T-helper 17 cell (primary cell): ENCODE measurements at places on chromosomes 7 and 10.

GRCh38 chr7:122056977-122057376, 87.1 kb downstream of the AASS start:
- DNase-seq: no peak
- H3K4me1 ChIP-seq: no peaks in the 10 kb centered on the region
- no peaks in the 10 kb centered on the region for H3K27me3 ChIP-seq
- no peak overlapping the region for H3K4me3 ChIP-seq
- no peak overlapping the region for H3K27ac ChIP-seq
- no peaks in the 10 kb centered on the region for H3K36me3 ChIP-seq

GRCh38 chr10:14507176-14507575, 176.5 kb upstream of the FRMD4A start:
- H3K27ac ChIP-seq: peak overlapping the region; percentile 92
- H3K27me3 ChIP-seq: no peaks in the 10 kb centered on the region
- peaks cover 19% of the 10 kb centered on the region for H3K4me1 ChIP-seq
- H3K36me3 ChIP-seq: peaks cover 6% of the 10 kb centered on the region

- H3K4me3 ChIP-seq: no peak overlapping the region
- no peak overlapping the region for H3K27ac ChIP-seq
- no peaks in the 10 kb centered on the region for H3K4me1 ChIP-seq
These were observed 142.6 kb upstream of the NEBL start for GRCh38 chr10:21039721-21040120.

- no peak for DNase-seq
- no peak overlapping the region for H3K4me3 ChIP-seq
- no peaks in the 10 kb centered on the region for H3K4me1 ChIP-seq
- peaks cover 2% of the 10 kb centered on the region for H3K36me3 ChIP-seq
- H3K27ac ChIP-seq: no peak overlapping the region
These were observed 95.6 kb downstream of the USP6NL start for GRCh38 chr10:11515596-11516430.

GRCh38 chr10:22435650-22436049, 90.4 kb downstream of the SPAG6 start:
- H3K36me3 ChIP-seq: no peaks in the 10 kb centered on the region
- H3K27me3 ChIP-seq: no peaks in the 10 kb centered on the region
- H3K4me1 ChIP-seq: peaks cover 21% of the 10 kb centered on the region
- peak overlapping the region; percentile 98 for H3K27ac ChIP-seq
- no peak for DNase-seq
- H3K4me3 ChIP-seq: peak overlapping the region; percentile 25

DNA sequence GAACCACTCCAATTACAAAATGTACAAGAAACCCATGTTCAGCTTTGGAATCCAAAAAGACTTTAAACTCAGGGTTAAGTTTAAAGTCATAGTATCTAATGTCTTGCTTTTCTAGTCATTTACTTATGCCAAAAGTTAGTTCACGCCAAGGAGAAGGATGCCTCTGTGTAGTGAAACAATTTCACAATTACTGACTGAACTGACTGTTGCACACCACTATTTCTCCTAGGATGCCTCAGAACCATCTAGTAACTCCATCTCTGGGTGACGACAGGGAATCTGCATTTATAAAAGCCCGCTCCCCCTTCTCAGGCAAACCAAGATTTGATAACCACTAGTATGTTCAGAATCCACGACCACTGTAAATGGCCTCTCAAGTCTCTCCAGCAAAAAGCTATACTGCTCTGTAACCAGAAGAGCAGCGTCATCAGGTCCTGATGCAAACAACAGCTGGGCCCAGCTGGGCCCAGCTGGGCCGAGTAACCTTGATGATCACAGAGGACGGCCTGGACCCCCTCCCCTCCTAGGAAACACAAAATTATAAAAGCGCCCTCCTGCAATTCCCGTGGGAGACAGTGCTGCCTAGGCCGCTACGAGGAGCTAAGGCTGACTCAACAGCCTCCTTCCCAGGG, 680 bp upstream of the ADO start:
- H3K27me3 ChIP-seq: peaks cover 15% of the 10 kb centered on the region
- H3K27ac ChIP-seq: peak overlapping the region; percentile 99
- H3K4me1 ChIP-seq: peaks cover 28% of the 10 kb centered on the region
- peak overlapping the region; percentile 95 for H3K4me3 ChIP-seq
- peaks cover 11% of the 10 kb centered on the region for H3K36me3 ChIP-seq

- no peak overlapping the region for H3K27ac ChIP-seq
- H3K36me3 ChIP-seq: no peaks in the 10 kb centered on the region
- no peak for DNase-seq
- peaks cover 16% of the 10 kb centered on the region for H3K27me3 ChIP-seq
- peaks cover 5% of the 10 kb centered on the region for H3K4me1 ChIP-seq
These were observed 40.0 kb upstream of the FOXL3 start for GRCh38 chr7:249989-250388.

- DNase-seq: no peak
- no peak overlapping the region for H3K4me3 ChIP-seq
- H3K4me1 ChIP-seq: peaks cover 6% of the 10 kb centered on the region
These were observed 91.0 kb downstream of the PAXIP1 start for GRCh38 chr7:154911862-154912455.

GRCh38 chr10:116253716-116254115, 19.3 kb downstream of the GFRA1 start:
- no peak overlapping the region for H3K4me3 ChIP-seq
- H3K36me3 ChIP-seq: no peaks in the 10 kb centered on the region
- H3K27me3 ChIP-seq: peaks cover 7% of the 10 kb centered on the region
- no peaks in the 10 kb centered on the region for H3K4me1 ChIP-seq
- DNase-seq: no peak

- no peak for DNase-seq
- peaks cover 35% of the 10 kb centered on the region for H3K27me3 ChIP-seq
- H3K36me3 ChIP-seq: no peaks in the 10 kb centered on the region
- no peak overlapping the region for H3K27ac ChIP-seq
- no peak overlapping the region for H3K4me3 ChIP-seq
These were observed 158.4 kb downstream of the PAXIP1 start for GRCh38 chr7:154844499-154844898.

DNA sequence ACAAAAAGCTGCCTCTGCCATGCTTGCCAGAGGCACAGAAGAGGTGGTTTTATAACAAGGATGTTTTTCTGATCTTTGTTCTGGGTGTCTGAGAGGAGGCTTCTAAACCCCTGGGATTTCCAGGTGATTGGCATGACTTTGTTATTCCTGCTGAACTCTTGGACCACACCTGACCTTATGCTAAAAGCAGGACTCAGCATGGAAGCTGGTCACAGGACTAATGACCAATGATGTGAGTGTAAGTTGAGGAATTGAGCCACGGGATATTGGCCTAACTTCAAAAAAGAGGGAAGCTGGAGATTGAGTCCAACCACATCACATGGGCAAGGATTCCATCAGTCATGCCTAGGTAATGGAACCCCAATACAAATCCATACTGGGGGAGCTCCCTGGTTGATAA, 437.9 kb downstream of the POM121L12 start:
- no peaks in the 10 kb centered on the region for H3K4me1 ChIP-seq
- H3K27me3 ChIP-seq: no peaks in the 10 kb centered on the region
- H3K27ac ChIP-seq: no peak overlapping the region
- no peaks in the 10 kb centered on the region for H3K36me3 ChIP-seq
- DNase-seq: no peak

DNA sequence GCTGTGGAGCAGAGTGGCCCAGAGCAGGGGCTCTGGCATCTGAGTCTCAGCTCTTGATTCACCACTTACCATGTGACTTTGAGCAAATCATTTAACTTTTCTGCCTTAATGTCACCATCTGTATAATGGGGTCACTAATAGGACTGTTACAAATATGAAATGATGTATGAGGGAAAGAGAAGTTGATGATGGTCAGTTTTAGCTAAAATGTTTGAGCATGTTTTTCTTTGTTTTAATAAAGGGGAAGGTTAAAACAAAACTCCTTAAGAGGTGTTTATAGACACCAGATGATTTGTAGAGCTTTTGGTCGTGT, 81.0 kb downstream of the CCNY start:
- DNase-seq: no peak
- peaks cover 63% of the 10 kb centered on the region for H3K4me1 ChIP-seq
- no peaks in the 10 kb centered on the region for H3K36me3 ChIP-seq
- no peaks in the 10 kb centered on the region for H3K27me3 ChIP-seq
- H3K4me3 ChIP-seq: no peak overlapping the region

DNA sequence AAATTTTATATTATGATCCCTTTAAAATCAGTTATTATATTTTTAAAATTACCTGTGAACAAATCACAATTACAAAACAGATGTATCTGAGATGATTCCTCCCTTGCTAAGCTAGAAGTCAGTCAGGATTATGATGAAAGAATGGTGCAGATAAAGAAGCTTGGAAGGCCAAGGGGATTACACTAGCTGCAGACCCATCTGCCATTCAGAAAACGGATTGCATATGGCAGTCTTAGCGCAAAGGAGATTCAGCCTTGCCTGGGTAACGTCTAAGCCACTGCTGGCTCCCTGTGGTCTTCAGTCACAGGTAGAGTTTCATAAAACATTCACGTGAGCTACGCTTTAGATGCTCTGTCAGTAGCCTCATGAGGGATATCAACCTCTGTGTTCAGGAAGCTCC, 222.2 kb downstream of the POU6F2 start:
- H3K4me1 ChIP-seq: no peaks in the 10 kb centered on the region
- no peak overlapping the region for H3K27ac ChIP-seq
- no peaks in the 10 kb centered on the region for H3K27me3 ChIP-seq
- DNase-seq: no peak

DNA sequence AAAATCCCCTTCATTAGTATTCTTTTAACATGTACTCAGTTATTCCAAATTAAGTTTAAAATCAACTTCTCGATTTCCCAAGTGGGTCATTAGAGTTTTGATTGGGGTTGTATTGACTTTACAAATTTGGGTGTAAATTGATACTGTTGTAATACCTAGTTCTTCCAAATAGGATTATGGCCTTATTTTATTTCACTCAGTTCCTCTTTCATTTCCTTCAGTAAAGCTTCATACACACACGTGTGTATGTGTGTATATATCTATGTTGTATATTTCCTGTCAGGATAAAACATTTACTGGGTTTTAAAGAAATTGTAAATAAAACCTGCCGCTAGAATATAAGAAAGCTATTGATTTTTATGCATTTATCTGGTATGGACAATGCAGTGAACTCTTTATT, 15.9 kb downstream of the YME1L1 start:
- H3K4me1 ChIP-seq: peaks cover 11% of the 10 kb centered on the region
- H3K27ac ChIP-seq: peak overlapping the region; percentile 34

DNA sequence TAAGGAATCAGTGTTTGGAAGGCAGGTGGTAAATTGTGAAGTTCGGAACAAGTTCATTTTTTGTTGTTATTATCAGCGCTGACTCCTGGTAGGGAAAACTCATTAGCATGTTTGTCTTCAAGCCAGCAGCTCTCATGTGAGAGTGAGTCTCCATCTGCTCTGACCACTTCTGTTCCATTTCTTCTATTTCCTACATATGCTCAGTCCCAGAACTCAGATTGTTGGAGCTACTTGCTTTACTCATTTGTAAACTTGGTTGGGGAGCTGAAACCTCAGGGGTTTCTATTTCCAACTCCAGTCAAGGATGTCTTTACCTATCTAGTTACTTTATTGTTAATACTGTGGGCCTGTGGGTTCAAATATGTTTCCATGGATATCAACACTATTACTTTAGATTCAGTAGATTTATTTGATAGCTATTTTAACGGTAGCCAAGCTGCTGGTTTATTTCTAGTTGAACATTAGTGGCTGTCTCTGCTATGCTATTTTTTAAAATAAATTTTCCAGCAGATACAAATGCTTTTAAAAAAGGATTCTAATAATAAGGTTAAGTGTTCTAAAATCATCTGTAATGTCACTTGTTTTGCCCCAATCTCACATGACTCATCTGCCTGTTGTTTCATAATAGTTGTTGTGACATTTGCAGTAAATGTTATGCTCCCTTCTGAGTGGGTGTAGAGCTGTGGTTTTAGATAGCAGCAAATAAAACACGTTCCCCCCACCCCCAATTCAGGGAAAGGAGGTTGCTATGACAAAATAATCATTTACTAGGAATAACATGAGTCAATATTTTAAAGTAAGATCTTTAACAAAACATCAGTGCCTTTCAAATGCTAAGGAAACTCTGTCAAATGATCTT, 143.3 kb downstream of the HDAC9 start:
- DNase-seq: no peak
- peak overlapping the region; percentile 27 for H3K27ac ChIP-seq
- H3K4me1 ChIP-seq: no peaks in the 10 kb centered on the region
- H3K36me3 ChIP-seq: no peaks in the 10 kb centered on the region
- no peaks in the 10 kb centered on the region for H3K27me3 ChIP-seq
- no peak overlapping the region for H3K4me3 ChIP-seq

DNA sequence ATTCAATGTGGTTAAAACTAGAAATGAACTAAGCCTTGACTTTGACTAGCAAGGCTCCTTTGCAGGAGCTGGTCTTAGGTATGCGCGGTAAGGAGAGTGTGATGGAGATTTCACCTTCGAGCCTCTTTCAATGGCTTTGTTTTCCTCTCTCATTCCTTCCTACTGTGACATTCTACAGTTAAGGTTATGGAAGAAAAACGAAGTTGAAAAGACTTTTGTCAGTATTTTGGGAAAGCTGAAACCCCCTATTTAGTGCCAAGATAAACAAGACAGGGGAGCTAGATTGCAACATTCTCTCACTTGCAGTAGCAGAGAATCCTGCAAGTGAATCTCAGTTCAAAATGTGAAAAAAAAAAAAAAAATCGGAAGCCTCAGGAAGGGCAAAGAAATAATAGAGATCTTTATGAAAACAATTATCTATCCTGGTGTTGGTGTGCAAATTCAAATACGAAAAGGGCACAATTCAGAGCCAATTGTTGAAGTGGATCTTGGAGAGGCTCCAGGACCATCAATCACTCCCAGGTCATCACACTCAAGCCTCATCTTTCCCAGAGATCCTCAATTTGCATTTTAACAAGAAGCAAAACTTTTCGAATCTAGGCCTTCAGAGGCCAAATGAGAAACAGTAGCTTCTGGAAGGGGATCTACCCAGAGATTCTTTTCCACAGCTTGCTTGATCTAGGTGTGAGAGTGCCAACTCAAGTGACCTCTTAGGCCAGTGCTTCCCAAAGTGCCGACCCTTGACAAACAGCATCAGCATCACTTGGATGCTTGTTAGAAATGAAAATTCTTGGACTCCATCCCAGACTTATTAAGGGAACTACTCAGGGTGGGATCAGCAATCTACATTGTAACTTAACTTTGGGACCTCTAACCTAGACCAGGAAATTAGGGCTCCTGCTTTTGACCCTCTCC, 163.8 kb downstream of the INHBA start:
- no peaks in the 10 kb centered on the region for H3K36me3 ChIP-seq
- no peak overlapping the region for H3K27ac ChIP-seq
- H3K27me3 ChIP-seq: no peaks in the 10 kb centered on the region
